ENCODE measurements at places on chromosomes 11 and 22.

GRCh38 chr11:126202646-126203359, 8.6 kb downstream of the RPUSD4 start:
- DNase-seq = no peak

DNA sequence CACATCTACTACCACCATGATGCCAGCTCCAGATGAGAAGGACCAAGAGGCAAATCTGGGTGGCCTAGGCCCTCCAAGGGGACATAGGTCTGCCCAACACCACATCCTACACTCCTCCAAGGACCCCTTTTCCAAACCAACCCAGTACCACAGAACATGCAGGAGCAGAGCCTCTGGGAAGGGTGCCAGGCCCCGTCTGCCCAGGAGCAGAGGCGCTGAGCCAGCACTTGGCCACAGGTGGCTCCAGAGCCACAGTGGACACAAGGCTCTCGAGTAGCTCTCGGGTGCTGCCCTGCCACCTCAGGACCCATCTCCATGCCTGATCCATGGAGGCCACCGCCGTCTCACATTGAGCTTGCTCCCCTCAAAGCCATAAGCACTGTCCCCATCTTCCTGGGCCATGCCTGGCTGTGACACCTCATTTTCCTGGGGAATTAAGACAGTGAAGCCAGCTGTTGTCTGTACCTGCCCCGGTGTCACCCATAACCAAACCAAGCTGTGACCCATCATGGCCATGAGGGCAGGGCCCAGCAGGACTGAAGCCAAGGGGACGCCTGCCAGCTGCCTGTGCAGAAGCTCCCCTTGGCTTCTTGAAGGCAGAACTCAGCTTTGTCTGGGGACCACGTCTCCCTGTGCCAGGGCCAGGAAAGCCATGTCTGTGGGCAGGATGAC, 7.4 kb downstream of the MOB2 start:
- DNase-seq = no peak

DNA sequence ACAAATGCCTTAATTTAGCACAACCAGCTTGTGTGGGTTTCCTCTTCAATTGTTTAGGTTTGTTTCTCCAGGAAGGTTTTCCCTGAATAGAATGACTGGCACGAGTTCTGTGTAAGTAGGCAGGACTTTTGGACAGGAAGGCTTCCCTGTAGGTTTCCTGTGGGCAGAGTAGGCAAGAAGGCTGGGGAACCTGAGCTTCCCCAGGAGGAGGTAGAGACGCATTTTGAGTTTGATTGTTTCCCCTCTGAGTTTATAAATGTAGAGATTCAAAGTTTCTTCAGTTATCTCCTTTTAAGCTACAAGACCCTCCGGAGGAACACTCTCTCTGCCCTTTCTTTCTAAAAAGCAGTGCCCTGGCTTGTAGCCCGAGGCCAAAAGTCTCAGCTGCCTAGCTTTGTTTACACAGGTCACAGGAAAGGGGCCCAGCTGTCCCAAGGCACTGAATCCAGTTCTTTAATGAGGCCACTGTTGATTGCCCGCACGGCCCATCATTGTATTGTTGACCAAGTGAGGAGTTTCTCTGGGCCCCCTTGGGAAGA, 66.6 kb upstream of the RDX start:
- no peak for DNase-seq

DNA sequence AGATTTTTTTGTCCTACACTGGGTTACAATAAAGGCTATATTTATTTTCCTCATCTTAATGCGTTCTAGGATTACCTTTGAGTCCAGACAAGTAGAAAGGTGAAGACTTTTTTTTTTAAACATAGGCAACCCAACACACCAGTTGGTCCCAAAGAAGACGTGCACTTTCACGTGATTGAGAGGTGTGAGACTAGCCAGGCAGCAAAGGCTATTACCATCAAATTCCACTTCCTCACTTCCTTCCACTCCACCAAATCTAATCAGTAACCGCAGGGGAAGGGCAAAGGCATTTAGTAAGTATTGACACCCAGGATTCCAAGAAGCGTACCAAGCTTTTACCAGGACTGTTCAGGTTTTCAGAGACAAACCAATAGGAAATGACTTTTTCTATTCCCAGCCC, 109.3 kb downstream of the APIP start:
- no peak for DNase-seq

DNA sequence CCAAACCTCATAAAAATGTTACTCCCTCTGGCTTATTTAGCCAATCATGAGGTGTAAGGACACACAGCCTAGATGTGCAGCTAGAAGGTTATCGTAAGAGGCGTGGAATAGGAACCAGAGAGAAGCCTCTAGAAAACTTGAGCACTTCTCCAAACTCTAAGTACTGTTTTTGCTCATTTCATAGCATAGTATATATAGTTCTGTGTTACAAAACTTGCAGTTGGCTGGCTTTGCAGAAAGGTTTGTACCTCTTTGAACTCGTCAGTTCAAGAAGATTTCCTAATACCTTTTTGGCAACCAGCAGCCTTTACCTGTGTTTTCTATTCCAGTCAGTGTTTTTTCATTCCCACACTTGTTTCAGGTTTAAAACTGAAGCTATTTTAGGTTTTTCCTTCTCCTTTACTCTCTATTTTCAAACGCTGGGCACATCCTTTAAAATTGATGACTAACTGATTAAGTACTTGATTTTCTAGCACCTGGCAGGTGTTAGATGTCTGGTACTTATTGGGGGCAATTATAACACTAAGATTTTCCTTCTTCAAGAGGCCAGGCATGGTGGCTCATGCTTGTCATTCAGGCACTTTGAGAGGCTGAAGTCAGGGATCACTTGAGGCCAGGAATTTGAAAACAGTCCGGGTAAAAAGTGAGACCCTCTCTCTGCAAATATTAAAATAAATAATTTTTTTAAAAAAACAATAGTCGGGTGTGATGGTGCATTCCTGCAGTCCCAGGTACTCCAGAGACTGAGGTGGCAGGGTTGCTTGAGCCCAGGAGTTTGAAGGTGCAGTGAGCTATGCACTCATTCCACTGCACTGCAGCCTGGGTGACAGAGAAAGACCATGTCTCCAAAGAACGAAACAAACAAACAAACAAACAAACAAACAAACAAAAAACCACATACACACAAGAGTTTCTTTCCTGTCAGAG, 125.2 kb downstream of the LRRC4C start:
- no peak for DNase-seq

GRCh38 chr11:69703768-69704507, at the start of gene FGF19:
Gene FGF19 (minus strand): TSS chr11:69704022. CDS start chr11:69703876, 146 bp downstream.
- DNase-seq = no peak

DNA sequence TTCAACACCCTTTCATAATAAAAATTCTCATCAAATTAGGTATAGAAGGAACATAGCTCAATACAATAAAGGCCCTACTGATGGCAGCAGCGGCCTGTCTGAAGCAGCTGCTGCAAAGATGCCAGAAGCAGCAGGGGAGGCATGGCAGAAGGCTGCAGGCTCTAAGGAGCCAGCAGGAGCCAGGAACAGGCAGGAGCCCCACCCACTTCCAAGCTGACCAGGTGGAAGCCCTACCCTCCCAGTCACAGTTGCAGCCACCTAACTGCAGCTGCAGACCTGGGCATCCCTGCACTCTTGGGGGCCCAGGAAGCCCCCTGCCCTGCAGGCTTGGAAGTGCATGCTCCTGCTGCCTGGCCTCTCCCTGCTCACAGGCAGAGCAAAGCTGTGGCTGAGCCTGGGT, 18.2 kb upstream of the OR6A2 start:
- no peak for DNase-seq

- no peak for DNase-seq
Measured at GRCh38 chr11:116882386-116882785, 45.0 kb upstream of the APOA1 start.

GRCh38 chr11:15670520-15671070, 555.9 kb downstream of the INSC start:
- DNase-seq = no peak

GRCh38 chr11:101516546-101516945, 67.3 kb downstream of the TRPC6 start:
- DNase-seq = no peak

- no peak for DNase-seq
Measured at GRCh38 chr11:25211635-25212254, 714.9 kb downstream of the LUZP2 start.

DNA sequence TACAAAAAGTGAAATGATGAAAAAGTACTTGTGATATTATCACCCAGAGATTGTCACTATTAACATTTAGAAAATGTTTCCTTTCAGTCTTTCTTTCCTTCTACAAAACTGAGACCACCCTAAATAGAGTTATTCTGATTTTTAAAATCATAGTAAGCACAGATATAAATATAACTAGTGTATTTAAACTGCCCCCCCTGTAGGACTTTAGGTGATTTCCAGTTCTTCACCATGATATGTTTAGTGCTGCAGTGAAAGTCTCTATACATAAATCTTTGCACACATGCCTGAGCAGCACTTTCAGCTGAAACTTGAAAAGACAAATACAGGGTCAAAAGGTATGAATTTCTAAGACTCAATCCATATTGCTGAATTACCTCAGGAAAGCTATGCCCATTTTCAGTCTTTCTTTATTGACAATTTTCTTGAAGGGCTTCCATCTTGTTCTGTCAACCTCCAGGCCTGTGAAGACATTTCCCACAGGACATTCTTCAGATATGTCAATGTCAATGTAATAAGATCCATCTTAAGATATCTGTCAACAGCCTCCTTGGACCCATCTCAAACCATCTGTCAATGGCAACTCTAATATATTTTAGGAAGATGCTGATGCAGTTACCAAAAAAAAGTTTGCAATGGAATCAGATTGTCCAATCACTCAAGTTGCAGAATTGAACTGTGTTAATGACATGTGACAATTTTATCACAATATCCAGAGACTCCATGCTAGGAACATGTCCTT, 30.8 kb upstream of the LDLRAD3 start:
- no peak for DNase-seq

GRCh38 chr11:121520243-121521144, 67.7 kb upstream of the SORL1-AS1 start:
- DNase-seq = no peak

- DNase-seq = no peak
Measured at GRCh38 chr11:19276859-19277808, 36.4 kb upstream of the E2F8 start.

DNA sequence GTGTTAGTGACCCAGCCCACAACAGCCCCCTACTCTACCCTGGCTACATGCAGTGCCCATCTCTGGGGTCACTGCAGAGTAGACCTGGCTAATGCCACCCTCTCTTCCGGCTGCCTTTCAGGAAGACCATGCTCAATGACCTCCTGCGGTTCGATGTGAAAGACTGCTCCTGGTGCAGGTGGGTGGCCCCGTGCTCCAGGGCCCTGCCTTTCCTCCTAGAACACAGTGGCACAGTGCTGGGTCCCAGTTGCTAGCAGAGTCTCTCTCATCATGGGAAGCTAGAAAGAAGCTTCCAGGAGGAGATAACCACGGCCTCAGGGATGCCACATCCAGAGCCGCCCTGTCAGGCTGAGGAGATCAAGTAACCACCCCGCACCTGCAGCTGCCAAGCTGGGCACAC, 3.6 kb downstream of the LZTR1 start:
- no peak for DNase-seq

DNA sequence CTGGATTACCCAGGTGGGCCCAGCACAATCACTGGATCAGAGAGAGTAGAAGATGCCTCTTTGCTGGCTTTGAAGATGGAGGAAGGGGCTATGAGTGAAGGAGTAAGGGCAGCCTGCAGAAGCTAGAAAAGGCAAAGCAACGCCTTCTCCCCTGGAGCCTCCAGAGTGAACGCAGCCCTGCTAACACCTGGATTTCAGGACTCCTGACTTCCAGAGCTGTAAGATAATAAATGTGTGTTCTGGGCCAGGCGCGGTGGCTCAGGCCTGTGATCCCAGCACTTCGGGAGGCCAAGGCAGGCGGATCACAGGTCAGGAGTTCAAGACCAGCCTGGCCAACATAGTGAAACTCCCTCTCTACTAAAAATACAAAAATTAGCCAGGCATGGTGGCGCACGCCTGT, 102.4 kb downstream of the MORC2 start:
- DNase-seq = no peak

All from testis (tissue), 5 donors.